Sigmoid colon (tissue), 7 donors: ENCODE measurements at places on chromosomes 7 and 10. TPM values are rescaled to one million over a fixed set of nuclear protein-coding genes. Genes with fewer than 3 reads are reported as not detected.

DNA sequence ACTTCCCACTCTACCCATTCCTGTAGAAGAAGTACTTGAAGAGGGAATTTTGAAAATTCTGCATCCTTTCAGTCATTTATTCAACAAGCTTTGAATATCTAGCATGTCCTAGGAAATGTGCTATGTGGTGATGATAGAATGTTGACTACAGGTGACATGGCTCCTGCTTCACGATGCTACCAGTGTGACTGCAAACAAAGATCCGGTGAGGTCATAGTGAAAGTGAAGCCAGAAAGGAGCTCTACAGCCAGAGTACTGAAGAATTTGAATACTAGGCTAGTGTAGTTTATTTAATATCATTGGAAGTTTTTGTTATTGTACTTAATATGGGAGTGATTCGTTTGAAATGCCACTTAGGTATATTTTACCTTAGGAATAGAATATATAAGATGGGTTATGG is 348.1 kb downstream of the TFEC start:
- DNase-seq: no peak

GRCh38 chr10:78140066-78140630 is 106.5 kb downstream of the RPS24 start:
- DNase-seq: no peak

- DNase-seq: peak; percentile 73
These were observed 30.6 kb upstream of the GPNMB start for GRCh38 chr7:23216021-23216420.

The IGFBP1 gene
- not detected for polyA plus RNA-seq

The PPP1R9A gene
- 1.8 TPM for polyA plus RNA-seq

The PMS2 gene
- 3.6 TPM for polyA plus RNA-seq
